ENCODE measurements at places on chromosomes 2 and 18.

DNA sequence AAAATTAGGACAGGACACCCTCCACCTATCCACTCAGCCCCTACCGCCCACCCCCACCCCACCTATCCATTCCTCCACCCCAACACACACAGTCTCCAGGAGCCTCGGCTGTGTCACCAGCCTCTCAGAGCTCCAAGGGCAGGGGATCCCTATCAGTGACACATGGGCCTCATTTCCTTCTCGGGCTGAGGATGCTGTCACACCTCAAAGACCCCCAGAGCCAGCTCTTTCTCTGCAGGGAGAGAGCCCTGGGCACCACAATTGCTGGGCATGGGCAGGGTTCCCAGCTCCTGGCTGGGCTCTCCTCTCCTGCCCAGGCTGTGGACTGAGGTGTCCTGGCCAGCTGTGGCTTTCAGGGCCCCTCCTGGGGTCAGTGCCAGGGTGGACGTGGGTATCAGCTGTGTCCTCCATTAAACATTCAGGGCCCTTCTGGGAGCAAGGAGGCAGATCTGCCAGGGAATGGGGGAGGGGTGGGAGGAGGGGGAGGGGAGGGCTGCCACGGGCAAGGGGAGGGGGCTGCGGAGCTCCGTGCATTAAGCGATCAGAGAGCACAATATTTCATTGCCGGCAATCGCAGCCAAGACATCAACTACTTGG lies 14.3 kb upstream of the ECEL1 start:
- no peak for DNase-seq

DNA sequence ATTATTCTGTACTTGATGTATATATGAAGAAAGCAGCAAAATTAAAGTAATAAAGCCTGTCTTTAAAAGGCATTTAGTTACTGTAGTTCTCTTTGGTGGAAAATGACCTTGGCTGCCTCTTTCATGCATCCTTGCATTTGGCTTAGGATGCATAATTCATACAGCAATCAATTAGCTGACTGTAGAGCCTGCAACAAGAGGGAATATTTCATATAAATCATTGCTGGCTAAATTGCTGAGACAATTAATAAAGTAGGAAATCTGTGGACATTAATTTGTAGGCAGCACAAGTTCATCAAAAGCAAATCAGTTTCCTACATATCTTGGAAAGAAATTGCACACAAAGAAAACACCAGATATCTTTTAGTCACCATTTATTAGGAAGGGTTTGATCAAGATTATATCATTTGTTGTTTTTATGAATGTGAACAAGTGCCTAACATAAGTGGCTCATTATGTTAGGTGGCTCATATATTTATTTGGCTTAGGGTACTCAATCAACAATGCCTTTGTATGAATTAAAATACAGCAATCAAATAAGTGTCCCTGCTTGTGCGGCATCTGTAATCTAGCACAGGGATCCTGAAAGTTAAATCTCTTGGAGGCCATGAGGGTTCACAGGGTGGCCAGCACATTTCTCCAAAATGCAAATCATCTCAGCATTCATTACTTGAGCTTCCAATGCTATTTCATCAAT lies 220.4 kb upstream of the SPOPL start:
- DNase-seq = no peak

DNA sequence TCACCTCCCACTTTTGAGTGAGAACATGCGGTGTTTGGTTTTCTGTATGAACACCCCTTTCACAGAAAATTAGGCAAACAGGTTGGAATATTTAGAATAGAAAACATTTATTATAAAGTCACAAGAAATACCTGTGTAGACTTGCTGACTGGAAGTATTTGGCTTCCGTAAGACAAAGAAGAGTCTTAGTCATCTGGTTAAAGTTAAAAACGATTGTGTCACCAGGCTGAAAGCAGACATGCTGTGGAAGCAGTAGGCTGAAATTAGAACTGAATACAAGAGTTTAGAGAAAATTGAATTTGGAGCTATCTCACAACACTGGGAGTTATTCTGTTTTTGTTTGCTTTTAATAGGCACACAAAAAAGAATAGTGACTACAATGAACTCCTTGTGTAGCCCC lies 16.2 kb upstream of the CLASP1 start:
- DNase-seq = no peak

- DNase-seq = no peak
These were observed 891.6 kb upstream of the CRIM1 start for GRCh38 chr2:35463805-35464596.

DNA sequence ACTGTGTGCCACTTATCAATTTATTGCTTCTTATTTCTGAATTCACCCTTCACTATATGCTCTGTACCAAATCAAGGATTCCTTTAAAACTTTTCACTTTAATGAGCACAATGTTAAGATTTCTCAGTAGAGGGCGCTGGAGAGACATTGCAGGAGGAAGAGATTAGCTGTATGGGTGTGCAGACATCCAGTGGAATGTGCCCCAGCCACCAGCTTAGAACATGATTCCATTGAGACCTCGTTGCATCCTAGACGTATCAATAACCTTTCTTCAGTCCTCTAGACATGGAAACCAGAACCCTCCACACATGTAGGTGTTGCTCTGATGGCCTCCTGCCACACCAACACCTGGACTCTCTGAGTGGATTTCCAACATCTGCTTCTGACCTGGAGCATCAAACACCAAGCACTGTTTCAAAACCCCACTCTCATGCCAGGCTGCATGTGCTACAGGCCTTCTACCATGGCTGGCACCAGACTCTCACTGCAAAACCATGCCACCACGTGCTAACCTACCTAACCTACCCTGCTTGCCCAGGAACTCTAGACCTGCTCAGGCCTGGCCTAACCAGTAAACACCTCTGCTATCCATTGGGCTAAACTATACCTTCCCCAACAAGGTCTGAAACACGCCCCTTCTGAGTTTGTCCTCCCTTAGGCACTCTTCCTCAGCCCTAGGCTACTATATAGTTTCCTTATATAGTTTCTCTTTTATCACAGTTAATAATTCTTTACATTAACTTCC lies 633.2 kb upstream of the PKDCC start:
- DNase-seq = no peak

DNA sequence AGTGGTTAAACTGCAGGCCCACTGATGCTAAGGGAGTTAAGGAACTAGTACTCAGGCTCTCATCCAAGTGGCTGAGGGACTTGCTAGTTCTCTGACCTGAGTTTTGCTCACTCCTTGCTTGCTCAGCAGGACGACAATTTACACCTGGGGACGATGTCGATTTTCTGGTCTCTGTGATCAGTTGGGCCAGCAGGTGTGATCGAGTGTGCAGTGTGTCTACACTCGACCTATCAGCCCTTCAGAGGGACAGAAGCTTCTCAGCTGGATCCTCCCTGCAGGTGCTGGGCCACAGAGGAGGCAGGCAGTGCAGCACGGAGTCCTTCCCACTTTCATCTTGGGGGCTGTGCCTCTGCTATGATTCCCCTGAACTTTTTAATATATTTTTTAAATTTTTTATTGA lies 71.5 kb downstream of the KCNS3 start:
- DNase-seq = no peak

GRCh38 chr2:64992218-64992617 lies 3.0 kb downstream of the SLC1A4 start:
- no peak for DNase-seq

- DNase-seq = peak; percentile 72
These were observed 32.0 kb downstream of the SLC14A1 start for GRCh38 chr18:45755934-45756333.

- no peak for DNase-seq
These were observed 61.5 kb downstream of the AGAP1 start for GRCh38 chr2:235555371-235555770.

GRCh38 chr2:107136733-107137132 lies 250.8 kb upstream of the ST6GAL2 start:
- no peak for DNase-seq

GRCh38 chr2:76721226-76721625 lies 801.0 kb downstream of the LRRTM4 start:
- DNase-seq = no peak

- no peak for DNase-seq
These were observed 282.3 kb downstream of the MBD5 start for GRCh38 chr2:148303161-148303560.

DNA sequence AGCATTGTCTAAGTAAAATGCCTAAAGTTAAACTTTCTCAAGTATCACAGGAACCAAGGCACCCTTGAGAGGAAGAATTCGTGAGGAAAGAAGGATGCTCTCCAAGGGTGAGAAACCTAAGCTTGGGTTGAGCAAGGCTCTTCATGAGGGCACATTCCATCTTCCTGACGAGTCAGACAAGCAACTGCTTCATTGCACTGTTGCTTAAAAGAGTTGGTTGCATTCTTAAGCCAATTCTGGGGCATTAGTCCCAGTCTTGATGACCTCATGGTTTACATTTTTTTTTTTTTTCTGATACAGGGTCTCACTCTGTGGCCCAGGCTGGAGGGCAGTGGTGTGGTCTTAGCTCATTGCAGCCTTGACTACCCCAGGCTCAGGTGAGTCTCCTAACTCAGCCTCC lies 237.5 kb downstream of the ACTR3 start:
- no peak for DNase-seq

- DNase-seq = no peak
These were observed 98.9 kb upstream of the MAPRE2 start for GRCh38 chr18:34942276-34942675.

DNA sequence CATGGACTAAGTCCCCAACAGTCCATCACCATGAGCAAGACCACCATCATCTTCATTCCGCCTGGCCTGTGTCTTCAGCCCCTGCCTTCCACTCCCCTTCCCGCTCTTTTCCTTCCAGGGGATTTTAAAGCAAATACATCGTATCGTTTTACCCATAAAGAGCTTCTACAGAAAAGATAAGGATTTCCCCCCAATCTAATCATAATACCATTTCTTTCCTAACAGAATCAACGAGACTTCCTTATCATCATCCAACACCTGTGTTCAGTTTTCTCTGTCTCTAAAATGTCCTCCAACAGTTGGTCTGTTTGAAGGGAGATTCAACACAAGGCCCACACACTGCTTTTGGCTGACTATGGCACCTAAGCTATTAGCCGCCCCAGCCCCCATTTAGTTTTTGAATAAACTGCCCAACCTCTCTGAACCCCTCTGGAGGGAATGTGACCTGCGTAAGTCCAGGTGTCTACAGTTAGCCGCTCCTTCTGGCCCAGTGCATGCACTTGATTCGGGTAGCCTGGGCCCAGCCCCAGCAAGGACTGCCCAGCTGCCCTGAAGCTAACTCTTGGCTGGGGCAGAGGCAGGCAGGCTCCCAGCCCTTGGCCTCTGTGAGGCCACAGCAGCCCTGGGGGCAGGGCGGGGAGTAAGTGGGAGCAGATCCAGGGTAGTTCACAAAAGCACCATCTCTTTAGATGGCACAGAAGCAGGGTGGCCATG lies 25.3 kb upstream of the SEMA4C start:
- no peak for DNase-seq

- no peak for DNase-seq
These were observed 150.3 kb upstream of the MMADHC start for GRCh38 chr2:149737896-149738295.

DNA sequence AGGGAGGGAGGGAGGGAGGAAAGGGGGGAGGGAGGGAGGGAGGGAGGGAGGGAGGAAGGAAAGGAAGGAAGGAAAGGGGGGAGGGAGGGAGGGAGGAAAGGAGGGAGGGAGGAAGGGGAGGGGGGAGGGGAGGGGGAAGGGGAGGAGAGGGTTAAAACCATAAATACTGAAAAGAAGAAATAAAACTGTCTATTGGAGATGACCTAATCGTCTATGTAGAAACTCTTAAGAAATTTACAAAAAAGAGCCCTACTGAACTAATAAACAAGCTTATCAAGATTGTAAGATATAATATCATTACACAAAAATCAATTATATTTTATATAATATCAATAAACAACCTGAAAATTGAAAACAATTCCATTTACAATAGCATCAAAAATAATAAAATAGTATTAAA lies 32.3 kb upstream of the CTDP1 start:
- no peak for DNase-seq

DNA sequence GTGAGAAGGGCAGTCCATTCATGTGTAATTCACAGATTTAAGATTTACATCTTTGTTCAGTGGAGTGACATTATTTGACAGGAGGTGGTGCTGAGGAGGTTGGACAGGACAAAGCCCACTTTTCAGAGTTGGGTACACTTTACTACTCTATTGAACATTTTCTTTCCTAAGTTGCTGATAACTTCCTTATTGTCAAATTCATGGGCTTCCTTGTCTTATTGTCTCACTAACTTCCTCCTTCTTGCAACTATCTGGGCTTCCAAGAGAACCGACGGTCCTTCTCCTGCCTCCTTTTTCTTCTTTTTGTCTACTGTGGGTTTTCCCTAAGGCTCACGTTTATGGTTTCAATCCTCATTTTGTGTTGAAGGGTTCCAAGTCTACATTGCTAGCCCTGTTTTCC lies 67.7 kb upstream of the DNMT3A start:
- no peak for DNase-seq

DNA sequence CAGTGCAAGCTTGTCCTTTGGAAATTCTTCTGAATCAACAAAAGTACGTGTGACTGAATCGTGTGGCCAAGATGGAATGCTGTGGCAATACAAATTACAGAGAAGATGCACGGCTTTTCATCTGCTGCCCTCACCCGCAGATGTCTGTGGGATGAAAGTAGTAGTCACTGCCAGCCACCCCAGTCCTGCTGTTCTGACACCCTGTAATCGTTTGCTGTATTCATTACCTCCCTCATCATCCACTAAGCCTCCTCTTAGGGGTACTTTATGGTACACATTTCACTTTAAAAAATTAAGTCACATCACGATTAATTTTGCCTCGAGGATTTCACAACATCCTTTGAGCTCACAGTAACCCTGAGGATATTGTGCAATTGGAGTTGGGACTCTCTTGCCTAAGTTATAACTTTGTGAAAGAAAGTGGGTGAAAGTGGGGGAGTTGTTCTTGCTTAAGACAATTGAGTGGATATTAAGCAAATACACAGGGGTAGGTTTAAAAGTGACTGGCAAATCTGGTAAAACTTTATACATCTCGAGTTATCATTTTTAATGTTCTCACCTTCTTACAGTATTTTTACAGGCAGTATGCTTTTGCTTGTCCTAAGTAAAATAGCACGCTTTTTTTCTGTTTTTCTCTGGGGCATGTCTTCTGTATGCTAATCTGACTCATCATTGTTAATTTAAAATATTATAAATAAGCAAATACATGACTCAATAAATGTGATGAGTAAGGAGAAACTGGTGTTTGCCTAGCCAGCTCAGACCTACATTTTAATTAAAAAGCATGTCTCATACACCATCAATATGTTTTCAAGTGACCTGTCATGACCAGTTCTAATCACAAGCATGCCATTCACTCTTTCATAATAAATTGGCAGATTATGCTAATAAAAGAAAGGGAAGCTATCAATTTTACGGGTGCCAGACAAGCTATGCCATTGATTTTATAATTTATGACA lies 680.9 kb downstream of the IRS1 start:
- no peak for DNase-seq

- no peak for DNase-seq
These were observed 852.4 kb upstream of the FANCL start for GRCh38 chr2:59093571-59093970.

GRCh38 chr18:35691625-35692024 lies 110.1 kb downstream of the GALNT1 start:
- no peak for DNase-seq

- DNase-seq = no peak
These were observed 11.6 kb upstream of the CASP10 start for GRCh38 chr2:201171259-201171814.
